ENCODE measurements at places on chromosomes 16 and 17.

GRCh38 chr16:73065632-73066330, 17.9 kb upstream of the ZFHX3 start:
- no peak for DNase-seq

GRCh38 chr17:55704401-55704800, 18.3 kb downstream of the TMEM100 start:
- no peak for DNase-seq

- DNase-seq, result no peak
Measured at GRCh38 chr16:84508502-84508901, 4.0 kb upstream of the MEAK7 start.

GRCh38 chr17:34253139-34253525, 2.0 kb upstream of the CCL2 start:
- no peak for DNase-seq

DNA sequence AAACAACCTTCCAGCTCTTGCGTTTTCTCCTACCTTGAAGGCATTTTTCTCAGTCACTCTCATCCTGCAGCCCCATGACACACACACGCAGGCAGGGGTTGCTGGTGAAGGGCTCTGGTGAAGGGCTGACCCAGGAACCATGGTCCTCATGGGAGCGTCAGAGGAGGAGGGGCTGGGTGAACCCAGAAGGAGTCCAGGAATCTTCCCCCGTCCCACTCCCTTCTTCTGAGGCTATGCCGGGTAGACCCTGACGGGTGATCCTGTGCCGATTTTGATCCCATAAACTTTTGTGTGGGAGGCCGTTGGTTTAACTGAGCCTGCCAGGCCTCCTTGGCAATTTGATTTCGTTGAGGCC, 278.4 kb upstream of the FOXF1 start:
- no peak for DNase-seq

- DNase-seq, result no peak
Measured at GRCh38 chr17:71649941-71650350, 470.9 kb upstream of the SOX9 start.

GRCh38 chr16:80971819-80972218, 34.9 kb downstream of the CMC2 start:
- no peak for DNase-seq

GRCh38 chr17:83154311-83155127, 75.1 kb downstream of the METRNL start:
- DNase-seq, result no peak

- no peak for DNase-seq
Measured at GRCh38 chr17:19760746-19761145, 12.6 kb upstream of the ALDH3A1 start.

DNA sequence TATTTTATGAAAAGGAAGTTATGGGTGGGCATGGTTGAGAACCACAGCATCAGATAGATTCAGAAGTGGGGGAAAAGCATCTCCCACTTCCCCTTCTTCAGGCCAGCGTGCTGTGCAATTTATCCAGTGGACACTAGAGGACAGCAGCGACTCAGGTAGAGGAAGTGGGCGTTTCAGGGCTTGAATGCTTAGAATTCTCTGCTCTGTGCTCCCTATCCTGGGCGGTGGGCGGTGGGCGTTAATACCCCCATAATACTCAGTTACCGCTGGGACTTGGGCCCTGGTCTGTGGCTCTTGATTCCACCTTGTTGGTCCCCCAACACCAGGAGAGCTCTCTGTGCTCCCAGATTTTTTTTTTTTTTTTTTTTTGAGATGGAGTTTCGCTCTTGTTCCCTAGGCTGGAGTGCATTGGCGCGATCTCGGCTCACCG, 3.7 kb upstream of the LYZL6 start:
- DNase-seq, result no peak

GRCh38 chr16:88062341-88063210, 111.3 kb downstream of the BANP start:
- DNase-seq, result no peak

DNA sequence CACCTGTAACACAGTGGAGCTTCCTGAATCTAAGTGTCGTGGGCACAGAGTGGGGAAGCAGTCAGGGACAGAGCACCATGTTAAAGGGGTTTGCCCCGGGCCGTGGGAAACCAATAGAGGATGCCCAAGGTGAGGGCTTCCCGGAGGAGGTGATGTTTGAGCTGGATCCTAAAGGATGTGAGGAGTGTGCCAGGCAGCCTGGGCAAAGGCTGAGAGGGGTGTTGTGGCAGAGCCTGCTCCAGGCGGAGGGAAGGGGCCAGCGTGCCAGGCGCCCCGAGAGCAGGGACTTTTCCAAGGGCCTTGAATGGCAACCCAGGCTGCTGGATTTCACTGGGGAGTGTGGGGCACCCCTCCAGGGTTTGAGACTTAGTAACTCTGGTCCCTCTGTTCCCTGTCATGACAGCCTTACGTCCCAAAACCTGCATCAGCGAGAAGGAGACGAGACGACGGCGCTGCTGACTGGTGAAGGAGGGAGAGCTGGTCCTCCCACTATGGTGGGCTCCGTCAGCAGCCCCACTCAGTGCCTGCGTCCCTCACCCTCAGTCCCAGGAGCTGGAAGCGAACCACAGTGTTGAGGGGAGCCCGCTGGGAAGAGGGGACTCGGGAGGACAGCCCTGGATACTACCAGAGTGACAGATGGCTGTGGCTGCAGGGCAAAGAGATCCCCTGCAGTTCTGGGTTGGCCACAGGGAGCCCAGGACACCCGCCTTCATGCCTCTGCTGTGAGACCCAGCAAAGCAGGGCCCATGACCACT, 228.4 kb downstream of the KATNIP start:
- no peak for DNase-seq

DNA sequence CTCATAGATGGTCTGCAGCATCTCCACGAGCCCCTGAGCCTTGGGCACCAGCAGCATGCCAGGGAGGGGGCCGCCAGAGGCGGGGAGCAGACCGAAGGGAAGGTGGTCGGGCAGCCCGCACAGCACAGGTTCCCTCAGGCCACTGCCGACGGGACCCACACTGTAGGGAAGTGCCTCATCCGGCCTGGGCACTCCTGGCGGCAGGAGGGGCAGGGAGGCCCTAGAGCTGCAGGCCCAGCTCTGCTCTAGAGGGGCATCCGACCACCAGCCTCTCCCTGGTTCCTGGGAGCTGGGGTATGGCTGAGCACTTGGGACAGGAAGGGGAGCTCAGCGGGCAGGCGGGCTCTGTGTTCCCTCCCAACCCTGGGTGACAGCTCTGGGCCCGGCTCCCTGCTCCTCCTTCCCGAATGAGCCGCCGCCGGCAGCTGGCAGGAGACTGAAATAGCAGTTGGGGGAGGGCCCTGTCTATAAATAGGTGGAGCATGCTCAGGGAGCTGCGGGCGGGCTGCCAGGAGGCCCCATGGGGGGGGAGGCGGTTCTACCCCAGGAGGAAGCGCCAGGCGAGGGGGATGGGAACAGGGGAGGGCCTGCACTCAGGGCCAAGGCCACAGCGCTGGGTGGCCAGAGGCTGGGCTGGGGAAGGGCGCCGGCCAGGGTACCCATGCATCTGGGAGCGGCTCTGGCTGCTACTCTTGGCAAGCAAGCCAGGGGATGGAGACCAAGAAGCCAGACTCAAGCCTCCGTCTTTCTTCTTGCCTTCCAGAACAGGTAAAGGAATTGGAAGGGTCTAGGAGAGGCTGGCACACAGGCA, 12.4 kb downstream of the HDAC5 start:
- peak; percentile 58 for DNase-seq

DNA sequence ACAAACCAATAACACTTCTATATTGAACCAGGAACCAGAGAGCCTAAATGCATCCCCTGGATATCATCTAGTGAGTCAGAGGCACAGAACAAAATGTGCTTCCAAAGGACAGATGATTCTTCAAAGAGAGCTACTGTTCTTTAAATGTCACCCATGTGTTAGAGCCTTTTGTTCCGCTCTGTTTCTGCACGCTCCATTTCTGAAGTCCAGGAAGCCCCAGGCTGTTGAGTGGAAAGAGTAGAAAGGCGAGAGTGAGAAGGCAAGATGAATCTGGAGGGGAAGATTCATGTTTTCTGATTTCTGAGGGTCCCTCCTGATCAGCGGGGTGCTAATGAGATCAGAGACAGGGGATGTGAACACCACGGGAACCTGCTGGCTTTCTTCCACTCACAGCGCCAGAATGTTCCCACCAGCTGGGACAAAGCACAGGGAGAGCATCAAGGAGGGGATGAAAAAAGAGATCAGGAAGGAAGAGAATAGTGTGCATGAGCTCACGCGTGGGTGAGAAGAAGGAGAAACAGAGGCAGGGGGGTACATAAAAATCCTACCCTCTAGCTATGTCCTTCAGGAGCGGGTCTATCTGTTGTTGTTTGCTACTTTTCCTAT, 559.9 kb upstream of the HSBP1 start:
- no peak for DNase-seq

DNA sequence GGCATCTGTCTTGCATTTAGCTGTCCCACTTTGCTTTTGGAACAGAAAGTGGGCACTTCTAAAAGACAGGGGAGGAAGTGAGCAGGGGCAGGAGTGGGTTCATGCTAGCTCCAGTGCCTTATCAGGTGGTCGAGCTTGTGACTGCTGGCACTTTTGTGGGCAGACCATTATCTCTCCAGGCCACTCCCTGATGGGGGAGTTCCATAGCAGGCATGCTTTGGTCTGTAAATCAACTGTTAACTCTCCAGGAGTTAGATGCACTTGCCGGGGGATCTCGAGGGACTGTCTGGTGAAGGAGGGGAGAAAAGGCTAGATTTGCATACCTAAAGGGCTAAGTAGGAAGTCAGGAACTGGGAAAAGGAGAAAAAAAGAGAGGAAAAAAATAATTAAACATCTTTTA, 9.3 kb upstream of the CARD14 start:
- DNase-seq, result no peak
